Stimulated activated effector memory CD8-positive, alpha-beta T cell treated with anti-CD3 and anti-CD28 coated beads, Interleukin-12 subunit alpha, Interleukin-12 subunit beta, amount 100 ng/mL, for 72 hours (primary cell): ENCODE measurements at places on chromosomes 12 and 14.

DNA sequence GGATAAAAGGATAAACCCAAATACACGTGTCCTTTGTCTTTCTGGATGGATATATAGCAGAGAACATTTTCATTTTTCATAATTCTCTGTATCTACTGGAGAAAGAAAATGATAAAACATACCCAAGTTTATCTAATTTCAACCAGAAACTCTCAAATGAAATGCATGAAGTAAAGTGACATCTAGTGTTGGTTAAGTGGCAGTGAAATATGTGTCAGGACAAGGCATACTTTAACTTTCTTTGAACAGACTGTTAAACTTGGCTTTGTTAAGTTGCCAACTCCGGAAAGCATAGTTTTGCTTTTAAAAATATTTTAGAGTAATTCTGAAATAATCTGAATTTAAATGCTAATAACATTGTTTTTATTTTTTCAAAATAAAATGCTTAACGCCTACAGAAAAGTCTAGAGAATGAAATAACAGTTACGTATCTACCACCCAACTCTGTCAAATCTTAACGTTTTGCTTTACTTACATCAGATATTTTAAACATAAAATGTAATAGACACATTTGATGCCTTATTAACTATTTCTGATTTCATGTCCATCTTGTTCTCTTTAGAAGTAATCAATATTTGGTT is 25.2 kb upstream of the NTN4 start:
- no peak for DNase-seq

GRCh38 chr12:108729612-108730364 is 1.5 kb downstream of the CORO1C start:
- DNase-seq: no peak

DNA sequence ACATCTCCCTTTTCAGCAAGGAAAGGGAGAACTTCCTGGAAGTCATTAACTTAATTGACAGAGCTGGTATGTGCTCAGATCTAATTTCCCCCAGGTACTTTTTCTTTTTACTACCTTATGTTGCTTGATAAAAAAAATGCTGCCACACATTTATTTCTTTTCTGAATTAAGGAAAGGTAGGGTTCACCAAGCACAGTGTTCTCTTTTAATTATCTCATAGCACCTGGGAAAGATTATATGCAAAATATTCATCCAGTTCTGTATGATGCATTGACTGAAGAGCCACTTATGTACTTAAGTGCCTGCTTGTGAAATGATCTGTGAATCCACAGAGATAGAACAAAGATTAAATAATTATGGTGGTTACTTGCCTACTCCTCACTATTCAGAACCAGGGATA is 25.1 kb downstream of the KCNC2 start:
- no peak for DNase-seq

GRCh38 chr12:6758506-6759095 is 5.7 kb upstream of the MLF2 start:
- no peak for DNase-seq

DNA sequence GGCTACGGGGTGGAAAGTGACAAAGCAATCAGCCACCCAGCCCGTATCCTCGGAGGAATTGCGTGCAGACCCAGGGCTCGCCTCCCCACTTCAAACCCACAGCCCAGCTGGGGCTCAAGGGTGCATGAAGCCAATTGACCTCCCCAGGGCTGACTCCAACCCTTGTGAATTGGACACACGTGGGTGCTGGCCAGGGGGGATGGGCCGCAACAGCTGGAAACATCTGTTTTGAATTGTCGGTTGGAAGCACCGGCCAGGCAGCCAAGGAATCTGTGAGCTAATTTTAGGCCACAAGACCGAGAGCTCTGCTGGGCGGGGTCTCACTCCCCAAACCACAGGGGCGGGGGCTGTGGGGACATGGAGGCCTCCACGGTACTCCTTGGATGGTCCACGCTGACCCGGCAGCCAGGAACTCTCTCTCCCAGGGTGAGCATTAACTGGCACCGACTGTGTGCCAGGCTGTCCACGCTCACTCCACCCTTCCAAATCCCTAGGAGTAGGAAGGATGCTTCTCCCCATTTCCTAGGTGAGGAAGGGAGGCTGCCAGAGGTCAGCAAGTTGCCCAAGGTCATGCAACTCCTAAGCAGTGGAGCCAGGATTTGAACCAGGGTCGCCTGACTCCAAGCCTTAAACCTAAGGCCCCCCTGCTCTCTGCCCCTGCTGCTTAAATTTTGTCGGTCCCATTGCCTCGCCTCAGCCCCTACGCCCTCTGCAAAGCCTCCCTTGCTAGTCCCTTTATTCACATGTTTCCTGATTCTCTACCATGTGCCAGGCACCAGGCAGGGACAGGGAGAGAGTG is 11.9 kb upstream of the TMEM119 start:
- no peak for DNase-seq

GRCh38 chr14:70514168-70515069 is 20.4 kb downstream of the ADAM20 start:
- no peak for DNase-seq

- no peak for DNase-seq
These were observed 132.6 kb downstream of the SLC38A6 start for GRCh38 chr14:61113561-61114225.

DNA sequence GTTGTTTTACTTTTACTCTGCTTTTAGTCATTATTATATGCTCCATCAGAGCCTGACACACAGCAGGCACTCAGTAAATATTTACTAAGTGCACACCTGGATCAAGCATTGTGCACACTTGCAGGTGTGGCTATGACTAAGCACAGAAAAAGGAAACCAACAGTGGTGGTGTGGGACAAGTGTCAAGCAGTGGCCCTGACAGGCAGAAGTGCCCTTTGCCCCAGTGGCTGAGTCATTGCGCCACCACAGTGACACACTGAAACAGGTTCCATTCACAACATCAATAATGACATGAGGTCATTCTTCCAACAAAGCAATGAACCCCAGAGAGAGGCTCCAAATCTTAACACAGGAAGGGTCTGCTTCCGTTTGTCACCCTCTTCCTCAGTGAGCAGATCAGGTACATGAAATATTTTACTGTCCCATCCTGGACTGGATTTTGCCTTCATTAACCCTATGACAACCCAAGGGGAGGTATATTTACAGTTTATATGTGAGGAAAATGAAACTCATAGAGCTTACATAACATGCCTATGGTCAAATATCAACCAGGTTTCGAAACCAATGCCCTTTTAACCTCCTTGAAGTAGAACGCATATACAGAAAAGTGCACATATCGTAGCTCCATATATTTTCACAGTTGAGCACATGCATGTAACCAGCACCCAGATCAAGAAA is 82.6 kb upstream of the GTF2A1 start:
- DNase-seq: peak; percentile 63

DNA sequence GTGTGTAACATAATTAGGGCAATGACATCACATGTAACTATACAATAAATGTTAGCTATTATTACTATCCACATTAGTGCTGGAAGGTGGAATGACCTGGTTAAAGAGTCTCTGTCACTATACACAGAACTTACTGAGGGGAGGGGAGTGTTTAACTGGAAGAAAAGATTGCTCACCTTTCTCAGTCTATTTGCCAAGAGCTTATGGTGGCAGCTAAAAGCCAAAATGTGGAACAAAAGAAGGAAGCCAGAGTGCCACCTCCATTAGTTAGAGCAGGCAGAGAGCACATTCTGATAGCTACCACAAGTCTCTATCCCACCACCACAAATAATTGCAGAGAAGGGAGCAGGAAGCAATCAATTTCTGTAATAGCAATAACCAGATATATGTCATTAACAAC is 124.4 kb downstream of the MED13L start:
- DNase-seq: no peak

GRCh38 chr12:132159555-132160003 is 15.3 kb downstream of the NOC4L start:
- DNase-seq: no peak
